Left lung (tissue), 14 donors: ENCODE measurements at places on chromosomes 4 and X. TPM values are rescaled to one million over a fixed set of nuclear protein-coding genes. Genes with fewer than 3 reads are reported as not detected.

- DNase-seq: no peak
Measured at GRCh38 chrX:48896611-48897011, 957 bp downstream of the TIMM17B start.

DNA sequence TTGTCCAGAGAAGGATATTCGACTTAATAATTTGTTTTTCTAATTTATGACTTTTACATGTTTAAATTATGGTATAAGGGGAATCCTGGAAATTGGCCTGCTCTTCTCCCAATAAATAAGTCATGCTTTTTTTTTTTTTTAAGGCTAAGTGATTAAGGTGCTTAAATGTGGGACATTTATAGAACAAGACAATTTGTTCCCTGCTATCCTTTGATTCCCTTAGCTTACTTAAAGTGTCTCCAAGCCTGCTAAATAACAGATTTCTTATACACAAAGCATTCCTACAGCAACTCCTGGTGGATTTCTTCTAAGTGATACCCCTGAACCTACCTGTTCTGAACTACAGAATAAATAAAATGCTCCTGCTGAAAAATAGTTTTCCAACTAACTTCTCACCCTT is 233.0 kb upstream of the UGT8 start:
- no peak for DNase-seq

DNA sequence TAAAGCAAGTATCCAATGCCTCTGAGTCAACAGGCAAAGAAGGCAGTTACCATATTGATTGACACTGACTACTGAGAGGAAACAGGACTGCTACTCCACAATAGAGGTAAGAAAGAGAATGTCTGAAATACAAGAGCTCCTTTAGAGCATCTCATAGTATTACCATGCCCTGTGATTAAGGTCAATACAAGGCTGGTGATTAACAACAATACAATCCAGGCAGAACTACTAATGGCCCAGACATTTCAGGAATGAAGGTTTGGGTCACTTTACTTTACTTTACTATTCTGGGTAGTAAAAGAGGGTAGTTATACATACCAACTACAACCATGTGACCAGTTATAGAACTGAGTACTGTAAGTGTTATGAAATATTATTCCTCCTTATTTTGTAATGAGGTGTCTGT is 44.5 kb downstream of the BRWD3 start:
- DNase-seq: no peak

DNA sequence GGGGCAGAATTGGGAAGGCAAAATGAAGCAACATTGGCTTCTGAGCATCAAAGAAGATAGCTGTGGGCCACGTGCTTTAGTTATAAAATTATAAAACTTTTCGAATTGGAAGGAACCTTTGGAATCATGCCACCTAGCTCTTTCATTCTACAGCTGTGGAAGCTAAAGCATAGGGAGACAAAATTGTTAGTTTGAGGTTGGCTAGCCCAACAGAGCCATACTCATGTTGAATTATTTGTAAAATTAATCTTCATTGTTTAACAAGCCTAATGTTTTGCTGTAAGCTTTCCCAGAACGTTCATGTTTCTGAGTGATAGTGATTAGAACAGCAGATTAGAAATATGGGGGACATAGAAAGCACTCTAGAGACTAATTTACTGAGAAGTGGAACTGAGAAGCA is 35.9 kb downstream of the HHIP start:
- DNase-seq: no peak

Gene HGFAC
- polyA plus RNA-seq: 0.81 TPM

Gene SSX2B
- not detected for polyA plus RNA-seq

GRCh38 chr4:55386840-55387239 is 8.9 kb upstream of the TMEM165 start:
- DNase-seq: no peak

DNA sequence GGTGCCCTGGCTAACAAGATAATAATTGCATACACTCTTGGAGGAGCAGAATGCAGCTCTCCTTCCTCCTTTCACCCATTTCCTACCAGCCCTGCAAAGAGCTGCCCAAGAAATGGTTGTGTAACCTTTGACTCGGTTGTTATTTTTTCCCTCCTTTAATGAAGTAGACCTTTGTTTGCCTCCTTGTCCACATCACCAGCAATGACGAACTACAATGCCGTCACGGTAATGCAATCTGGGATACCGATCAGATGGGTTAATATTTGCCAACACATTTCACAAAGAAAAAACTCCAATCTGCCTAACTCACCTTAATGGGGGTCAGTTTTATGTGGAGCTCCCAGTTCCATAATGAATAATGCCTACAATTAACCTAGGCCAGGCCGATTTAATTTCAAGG is 32.0 kb downstream of the GPRIN3 start:
- DNase-seq: no peak

Gene FAM120C
- polyA plus RNA-seq: 10.3 TPM

GRCh38 chr4:72468904-72469502 is 100.0 kb downstream of the ADAMTS3 start:
- no peak for DNase-seq

DNA sequence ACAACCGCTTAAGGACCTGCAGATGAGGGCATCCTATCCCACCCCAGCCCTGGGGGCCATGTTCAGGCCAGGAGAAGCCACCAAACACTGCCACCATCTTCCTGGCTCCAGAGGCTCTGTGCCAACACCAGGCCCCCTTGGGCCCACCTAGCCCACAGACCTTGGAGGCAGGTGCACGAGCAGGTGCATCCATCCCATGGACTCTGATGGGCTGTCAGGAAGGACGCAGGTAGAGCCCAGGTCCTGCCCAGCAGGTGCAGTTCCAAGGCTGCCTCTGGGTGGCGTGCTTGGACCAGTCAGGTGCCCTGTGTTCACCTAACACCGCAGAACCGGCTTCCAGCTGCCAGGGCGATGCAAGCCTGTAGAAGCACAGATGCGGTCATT is 22.8 kb upstream of the PDE6B start:
- peak; percentile 18 for DNase-seq

GRCh38 chr4:188110741-188111471 is 1.5 kb upstream of the TRIML2 start:
- no peak for DNase-seq

DNA sequence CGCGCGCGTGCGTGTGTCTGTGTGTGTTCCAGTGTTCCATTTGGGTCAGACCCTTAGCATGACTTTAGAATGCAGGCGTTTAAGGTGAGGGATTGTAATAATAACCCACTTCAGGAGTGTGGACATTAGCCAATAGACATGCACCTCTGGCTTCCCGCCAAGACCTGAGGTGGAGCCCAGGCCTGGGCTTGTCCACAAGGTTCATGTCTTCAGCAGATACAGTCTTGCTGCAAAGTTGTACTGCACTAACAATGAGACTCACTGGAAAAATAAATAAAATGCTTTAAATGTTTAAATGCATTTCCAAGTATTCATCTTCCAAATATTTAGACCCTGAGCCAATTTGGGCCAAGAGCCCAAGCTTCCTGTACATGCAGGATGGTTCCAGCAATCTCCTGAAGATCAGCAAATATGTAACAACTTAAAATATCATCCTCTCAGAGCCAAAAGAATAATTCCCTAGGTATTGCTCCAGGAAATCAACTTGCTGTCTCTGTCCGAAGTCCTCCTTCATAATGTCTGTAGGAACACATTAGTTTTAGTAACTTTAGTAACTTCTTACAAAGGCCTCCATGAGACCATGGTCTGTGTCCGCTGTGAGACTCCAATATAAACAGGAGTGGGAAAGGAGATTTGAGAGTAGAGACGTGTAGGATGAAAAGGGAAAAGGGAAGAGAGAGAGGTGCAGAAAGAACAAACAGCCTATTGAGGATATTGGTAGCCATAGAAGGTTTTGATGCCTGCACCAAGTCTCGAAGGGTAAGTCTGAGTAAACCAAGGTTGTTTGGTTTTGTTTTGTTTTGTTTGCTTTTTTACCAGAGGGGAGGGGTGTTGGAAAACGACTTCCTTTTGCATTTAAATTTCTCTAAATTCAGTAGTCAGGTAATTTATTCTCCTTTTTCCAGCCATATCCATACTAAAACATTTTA is 98.5 kb upstream of the KLF3 start:
- DNase-seq: no peak

GRCh38 chrX:9659571-9660195 is 106.0 kb downstream of the GPR143 start:
- DNase-seq: no peak

DNA sequence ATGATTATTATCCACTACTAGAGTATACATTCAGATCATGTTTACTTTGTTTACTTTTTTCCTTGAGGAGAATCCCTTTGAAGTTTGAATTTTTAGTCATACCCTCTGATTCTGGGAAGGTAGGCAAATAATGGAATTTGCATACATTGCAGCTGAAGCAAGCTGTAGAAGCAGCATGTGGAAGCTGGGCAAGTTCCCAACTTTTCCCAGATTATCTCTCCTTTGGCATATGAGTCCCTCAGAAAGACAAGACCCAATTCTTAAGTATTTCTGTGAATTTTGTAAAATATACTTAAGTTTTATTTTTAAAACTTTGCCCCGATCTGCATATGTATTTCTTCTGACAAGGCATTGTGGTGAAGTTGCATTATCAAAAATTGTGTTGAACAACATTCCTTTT is 94.9 kb downstream of the CNKSR2 start:
- DNase-seq: no peak

- DNase-seq: peak; percentile 72
Measured at GRCh38 chrX:2677764-2678163, 13.3 kb upstream of the CD99 start.

DNA sequence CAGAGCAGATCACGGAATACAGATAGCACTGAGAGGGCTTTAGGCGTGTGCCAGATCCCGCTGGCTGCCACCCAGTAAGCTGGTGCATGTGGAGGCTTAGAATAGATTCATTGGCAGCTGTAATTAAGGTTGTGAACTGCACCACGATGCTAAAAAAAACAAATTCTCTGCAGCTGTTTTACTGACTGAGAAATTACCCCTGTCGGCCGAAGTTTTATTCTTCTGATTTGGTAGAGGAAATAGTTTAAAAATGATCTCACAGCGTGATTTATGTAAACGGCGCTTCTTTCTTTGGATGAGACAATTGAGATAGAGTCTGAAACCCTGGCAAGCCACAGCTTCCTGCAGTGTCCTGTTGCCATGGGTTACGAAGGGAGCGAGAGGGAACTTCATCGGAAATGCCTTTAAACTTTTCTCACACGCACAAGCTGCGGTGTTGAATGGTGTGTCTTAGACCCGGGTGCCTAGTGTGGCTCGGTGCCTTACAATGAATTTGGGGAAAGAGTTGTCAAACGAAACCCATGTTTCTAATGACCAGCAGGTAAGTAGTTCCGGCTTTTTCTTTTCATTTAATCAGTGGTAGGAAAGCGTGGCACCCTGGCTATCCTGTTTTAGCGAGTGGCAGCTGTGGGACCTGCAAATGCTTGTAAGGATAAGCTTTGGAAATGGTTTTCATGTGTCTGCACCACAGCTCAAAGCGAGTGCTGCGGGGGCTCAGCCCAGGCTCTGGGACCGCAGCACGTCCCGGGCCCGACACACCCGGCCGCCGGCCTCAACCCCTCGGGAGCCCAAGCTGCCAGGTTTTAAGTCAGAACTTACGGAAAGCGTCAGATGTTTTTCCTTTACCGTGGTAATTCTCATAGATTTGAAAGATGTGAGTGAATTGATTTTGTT is 71.7 kb upstream of the HGFAC start:
- peak; percentile 34 for DNase-seq
